ENCODE measurements at places on chromosomes 11 and 22.

DNA sequence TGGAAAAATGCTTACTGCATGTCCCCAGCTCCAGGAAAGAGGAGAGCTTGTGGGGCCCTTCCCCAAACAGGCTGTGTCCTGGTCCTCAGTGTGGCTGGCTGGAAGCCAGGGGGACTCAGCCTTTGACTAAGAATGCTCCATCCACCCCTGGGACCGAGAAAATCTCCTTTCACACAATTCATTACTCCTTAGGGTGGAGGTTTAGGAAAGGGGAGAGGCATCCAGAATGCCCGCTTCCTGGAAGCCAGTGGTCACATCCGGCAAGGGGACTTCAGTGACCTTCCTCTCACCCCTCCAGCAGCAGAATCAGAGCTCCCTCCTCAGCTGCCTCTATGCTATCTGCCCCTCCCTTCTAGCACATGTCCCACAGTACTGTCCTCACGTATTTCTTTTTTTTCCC lies 21.9 kb downstream of the ATG16L2 start:
- DNase-seq: no peak

DNA sequence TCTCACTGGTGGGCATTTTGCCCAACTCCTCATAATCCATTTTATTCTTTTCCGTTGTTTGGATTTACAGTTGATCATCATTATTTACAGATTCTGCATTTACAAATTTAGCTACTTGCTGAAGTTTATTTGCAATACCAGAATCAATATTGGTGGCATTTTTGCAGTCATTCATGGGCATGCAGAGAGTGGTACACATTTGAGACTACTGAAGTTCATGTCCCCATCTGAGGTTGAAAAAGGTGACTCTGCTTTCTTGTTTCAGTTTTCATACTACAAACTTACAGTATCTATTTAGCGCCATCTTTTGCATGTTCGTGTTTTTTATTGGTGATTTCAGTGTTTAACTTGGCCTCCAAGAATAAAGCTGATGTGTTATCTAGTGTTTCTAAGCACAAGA lies 318.7 kb upstream of the CTSC start:
- DNase-seq: no peak

DNA sequence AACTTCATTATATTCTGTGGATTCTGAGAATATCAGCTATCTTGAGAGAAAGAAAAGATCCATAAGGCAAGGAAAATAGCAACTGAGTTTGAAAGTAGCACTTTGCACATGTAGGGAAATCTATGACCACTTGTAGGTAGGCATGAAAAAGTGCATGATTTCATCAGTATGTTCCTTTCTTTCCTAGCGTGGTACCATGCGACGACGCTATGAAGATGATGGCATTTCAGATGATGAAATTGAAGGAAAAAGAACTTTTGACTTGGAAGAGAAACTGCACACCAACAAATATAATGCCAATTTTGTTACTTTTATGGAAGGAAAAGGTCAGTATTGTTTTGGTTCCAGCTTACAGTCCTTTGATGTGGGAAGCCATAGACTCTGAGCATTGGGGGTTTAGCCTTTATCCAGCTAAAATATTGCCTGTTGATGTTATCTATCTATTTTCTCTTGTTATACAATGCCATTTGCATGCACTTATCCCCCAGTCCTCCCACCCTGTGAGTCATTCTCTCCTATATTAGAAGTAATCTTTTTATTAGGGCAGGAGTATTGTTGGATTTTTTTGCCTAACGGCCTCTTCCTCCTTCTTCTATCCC lies 60.9 kb downstream of the KDM2A start:
- no peak for DNase-seq

- DNase-seq: no peak
These were observed 84.2 kb downstream of the FBXO7 start for GRCh38 chr22:32558681-32559355.

DNA sequence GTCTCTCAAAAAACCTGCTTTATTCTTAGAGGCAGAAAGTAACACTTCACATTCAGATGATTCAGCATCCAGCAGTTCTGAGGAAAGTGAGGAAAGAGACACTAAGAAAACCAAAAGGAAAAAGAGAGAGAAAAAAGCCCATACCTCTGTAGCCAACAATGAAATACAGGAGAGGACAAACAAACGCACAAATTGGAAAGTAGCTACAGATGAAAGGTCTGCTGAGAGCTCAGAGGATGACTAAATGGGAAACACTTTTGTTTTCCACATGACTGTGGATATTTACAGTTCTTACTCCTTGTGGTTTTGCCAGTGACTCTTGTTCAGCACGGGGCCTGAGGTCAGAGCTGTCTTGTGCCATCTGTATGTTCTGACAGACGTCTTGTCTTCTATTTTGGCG lies 3.8 kb downstream of the TIMM8B start:
- no peak for DNase-seq

DNA sequence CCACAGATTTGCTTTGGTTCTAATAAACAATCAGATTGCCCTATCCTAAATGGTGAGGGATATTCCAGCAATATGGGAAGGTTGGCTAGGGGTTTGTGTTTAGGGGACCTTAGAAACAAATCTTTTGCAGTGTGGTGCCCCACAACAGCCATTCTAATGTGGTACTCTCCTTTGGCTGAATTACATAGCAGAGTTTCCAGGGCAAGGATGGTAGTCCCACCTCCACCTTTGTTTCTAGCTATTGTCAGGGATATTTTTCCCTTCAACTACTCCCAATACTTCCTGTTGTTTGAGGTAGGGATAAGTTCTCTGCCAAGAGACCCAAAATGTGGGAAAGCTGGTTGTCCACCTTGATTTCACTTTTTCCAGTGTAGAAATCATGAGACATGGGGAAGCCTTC lies 494.7 kb upstream of the CHORDC1 start:
- DNase-seq: no peak

DNA sequence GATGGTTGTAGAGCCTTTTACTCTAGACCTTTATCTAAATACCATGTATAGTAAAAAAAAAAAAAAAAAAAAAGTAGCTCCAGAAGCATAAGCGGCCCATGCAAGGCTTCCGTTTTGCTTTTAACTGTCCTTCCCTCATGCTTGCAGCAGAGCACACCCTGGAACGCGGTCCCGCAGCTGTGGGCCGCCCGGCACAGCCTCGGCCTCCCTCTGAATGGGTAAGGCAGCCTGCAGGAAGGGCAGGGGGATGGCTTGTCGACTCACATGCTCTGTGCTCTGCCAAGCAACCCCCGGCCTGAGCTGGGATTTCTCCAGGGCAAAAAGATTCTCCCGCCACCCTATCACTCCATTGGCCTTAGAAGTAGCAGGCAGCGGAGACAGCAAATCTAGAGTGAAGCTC lies 101.4 kb upstream of the BID start:
- no peak for DNase-seq

DNA sequence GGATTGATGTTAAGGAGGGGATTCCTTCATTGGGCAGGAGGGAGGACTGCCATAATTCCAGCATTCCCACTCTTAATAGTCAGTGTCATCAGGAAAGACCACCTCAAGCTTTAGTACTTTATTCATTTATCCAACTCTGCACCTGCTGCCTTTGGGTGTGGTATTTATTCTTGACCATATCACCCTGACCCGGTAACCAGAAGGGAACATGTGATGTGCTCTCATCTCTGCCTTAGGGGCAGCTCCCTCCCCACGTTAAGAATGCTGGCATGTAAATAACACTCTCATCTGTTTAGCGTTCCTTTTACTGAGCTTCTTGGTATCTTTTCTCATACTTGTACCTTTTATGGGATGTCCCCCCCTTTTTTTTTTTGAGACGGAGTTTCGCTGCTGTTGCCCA lies 7.7 kb downstream of the CAT start:
- no peak for DNase-seq

DNA sequence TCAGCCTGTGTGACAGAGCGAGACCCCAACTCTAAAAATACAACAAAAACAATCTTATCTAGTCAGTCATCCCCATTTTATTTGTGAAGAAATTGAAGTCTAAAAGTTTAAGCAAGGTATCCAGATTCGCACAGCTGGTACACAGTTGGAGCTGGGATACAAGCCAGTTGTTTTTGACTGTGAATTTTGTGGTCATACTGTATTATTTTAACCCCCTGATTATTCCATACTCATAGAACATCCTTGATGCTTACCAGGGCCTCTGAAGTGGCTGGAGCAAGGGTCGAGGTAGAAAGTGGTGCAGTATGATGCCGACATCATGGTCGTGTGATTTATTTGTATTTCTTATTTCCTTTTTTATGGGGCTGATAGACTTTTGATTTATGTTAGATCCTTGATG lies 50.0 kb downstream of the BID start:
- DNase-seq: no peak

DNA sequence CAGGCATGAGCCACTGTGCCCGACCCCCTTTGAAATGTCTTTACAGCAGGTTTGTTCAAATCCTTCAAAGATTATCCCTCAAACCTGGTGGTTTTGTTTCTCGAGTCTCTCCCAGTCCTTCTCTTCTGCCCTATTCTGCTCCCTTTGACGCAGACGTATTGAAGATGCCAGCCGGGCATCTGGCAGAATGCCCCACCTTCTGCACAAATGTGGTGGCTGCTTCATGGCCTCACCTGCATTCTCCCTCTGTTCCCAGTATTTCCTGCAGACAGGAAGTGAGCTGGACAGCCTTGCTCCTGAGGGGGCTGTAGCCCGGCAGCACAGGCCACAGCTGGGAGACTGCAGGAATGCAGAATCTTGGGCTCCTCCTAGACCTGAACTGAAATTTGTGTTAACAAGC lies 4.8 kb upstream of the NAP1L4 start:
- no peak for DNase-seq

GRCh38 chr22:23207729-23208393 lies 27.6 kb downstream of the BCR start:
- DNase-seq: no peak

GRCh38 chr11:63913866-63914830 lies 2.8 kb downstream of the RCOR2 start:
- no peak for DNase-seq

- no peak for DNase-seq
These were observed 72.1 kb downstream of the BRD1 start for GRCh38 chr22:49755631-49756001.

- no peak for DNase-seq
These were observed 595 bp downstream of the TRIM66 start for GRCh38 chr11:8681837-8682302.

DNA sequence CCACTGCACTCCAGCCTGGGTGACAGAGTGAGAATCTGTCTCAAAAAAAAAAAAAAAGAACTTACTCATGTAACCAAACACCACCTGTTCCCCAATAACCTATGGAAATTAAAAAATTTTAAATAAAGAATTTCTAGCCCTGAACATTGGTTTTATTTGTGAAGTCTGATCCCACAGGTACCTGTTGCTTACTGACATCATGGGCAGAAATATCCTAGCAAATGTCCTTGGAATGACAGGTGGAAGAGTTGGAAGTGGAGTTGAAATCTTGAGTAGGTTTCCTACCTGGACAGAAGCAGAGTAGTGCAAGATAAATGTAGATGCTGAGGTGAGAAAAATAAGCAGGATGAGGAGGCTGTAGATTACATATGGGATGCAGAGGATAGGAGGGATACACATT lies 17.2 kb downstream of the CD3D start:
- DNase-seq: no peak

- DNase-seq: no peak
These were observed 28.8 kb upstream of the EXPH5 start for GRCh38 chr11:108622341-108622740.

DNA sequence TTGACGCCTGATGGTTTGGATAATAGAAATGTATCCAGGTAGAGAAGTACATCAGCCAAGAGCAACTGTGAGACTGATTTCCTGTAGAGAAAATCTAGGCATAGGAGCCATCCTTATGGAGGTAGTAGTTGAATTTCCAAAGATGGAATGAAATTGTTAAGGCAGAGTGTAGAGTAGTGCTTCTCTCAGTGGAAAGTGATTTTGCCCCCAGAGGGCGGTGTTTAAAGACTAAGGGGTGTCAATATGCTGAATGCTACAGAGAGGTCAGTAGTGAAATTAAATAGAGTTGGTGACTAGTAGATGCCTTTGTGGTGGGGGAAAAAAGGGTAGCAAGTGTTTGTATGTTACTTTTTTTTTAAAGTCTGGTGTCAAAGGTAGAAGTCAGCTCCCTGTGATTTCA lies 54.5 kb downstream of the TRIM44 start:
- DNase-seq: no peak

- DNase-seq: no peak
These were observed 385.9 kb upstream of the ANO5 start for GRCh38 chr11:21806947-21807346.

GRCh38 chr11:33700063-33700501 lies 544 bp downstream of the C11orf91 start:
- DNase-seq: peak; percentile 26

- peak; percentile 95 for DNase-seq
These were observed 14.0 kb downstream of the RPS6KA4 start for GRCh38 chr11:64372802-64373597.

GRCh38 chr11:66231561-66231960 lies 36.9 kb upstream of the RAB1B start:
- no peak for DNase-seq

DNA sequence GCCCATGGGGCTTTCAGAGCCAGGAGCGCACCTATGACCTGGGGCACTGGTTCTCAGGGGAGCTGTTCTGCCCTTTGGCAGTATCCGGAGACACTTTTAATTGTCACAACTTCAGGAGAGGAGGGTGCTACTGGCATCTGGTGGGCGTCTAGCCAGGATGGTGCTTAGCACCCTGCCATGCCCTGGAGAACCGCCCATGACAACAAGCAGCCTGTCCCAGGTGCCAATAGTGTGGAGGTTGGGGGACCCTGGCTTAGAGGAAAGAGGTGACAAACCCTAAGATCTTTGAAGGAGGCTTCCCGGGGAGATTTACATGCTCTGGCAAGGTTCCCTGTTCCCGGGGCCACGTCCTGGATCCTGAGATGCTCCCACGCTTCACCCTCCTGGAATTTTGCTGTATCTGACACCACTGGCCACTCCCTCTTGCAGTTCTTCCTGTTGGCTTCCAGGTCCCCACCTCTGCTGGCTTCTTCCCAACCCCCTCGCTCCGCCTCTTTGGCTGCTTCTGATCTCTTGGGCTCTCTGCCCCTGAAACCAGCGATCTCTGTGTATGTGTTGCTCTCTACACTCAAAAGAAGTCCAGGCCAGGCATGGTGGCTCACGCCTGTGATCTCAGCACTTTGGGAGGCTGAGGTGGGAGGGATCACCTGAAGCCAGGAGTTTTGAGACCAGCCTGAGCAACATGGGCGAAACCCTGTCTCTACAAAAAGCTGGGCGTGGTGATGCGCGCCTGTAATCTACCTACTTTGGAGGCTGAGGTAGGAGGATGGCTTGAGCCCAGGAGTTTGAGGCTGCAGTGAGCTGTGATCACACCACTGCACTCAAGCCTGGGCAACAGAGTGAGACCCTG lies 31.1 kb downstream of the FADS3 start:
- no peak for DNase-seq

DNA sequence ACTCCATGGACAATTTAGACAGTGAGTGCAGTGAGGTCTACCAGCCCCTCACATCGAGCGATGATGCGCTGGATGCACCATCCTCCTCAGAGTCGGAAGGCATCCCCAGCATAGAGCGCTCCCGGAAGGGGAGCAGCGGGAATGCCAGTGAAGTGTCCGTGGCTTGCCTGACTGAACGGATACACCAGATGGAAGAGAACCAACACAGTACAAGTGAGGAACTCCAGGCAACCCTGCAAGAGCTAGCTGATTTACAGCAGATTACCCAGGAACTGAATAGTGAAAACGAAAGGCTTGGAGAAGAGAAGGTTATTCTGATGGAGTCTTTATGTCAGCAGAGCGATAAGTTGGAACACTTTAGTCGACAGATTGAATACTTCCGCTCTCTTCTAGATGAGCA lies 51.4 kb downstream of the SPECC1L start:
- DNase-seq: no peak

All from HEK293T (cell line).